ENCODE measurements at places on chromosomes 16 and 17. TPM values are rescaled to one million over a fixed set of nuclear protein-coding genes. Genes with fewer than 3 reads are reported as not detected.

DNA sequence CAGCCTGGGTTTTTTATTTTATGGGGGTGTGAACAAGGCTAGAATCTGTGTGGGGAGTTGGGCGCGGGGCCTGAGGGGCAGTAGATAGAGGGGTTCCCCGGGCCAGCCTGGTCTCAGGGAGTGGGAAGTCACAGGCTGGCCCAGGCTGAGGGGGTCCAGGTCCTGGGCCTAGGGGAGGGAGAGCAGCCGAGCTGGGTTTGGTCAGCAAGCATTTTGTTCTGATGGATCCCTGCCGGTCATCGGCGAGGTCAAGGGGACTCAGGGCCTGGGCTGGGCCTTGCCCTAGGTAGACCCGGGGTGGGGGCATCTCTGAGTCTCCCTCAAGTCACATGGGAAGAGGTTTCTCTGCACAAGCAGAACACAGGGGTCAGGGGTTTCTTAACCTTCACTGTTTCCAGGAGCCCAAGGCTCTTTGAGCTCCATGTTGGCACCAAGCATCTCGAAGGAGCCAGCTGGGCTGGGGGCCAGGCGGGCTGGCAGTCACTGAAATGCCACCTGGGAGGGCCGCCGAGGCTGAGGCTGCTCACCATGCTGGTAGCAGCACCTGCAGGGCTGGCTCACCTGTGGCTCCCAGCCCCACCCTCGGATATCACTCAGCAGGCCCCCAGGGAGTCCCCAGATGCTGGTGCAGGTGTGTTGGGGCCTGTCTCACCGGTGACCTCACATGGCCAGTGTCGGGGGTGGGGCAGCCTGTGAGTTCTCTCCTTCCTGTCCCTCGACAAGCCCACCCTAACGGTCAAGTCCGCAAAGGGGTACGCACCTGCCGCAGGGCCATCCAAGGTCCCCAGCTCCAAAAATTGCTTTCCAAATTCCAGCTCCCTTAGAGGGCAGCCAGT, 41.0 kb downstream of the SLC7A5 start:
- H3K27ac ChIP-seq, result no peak overlapping the region
- DNase-seq, result no peak
- H3K4me3 ChIP-seq, result no peak overlapping the region
- no peaks in the 10 kb centered on the region for H3K4me1 ChIP-seq
- H3K36me3 ChIP-seq, result peaks cover 6% of the 10 kb centered on the region

GRCh38 chr17:79775632-79776031, 2.3 kb upstream of the CBX2 start:
- H3K36me3 ChIP-seq, result no peaks in the 10 kb centered on the region
- H3K27ac ChIP-seq, result no peak overlapping the region
- DNase-seq, result no peak
- H3K27me3 ChIP-seq, result peaks cover 72% of the 10 kb centered on the region

DNA sequence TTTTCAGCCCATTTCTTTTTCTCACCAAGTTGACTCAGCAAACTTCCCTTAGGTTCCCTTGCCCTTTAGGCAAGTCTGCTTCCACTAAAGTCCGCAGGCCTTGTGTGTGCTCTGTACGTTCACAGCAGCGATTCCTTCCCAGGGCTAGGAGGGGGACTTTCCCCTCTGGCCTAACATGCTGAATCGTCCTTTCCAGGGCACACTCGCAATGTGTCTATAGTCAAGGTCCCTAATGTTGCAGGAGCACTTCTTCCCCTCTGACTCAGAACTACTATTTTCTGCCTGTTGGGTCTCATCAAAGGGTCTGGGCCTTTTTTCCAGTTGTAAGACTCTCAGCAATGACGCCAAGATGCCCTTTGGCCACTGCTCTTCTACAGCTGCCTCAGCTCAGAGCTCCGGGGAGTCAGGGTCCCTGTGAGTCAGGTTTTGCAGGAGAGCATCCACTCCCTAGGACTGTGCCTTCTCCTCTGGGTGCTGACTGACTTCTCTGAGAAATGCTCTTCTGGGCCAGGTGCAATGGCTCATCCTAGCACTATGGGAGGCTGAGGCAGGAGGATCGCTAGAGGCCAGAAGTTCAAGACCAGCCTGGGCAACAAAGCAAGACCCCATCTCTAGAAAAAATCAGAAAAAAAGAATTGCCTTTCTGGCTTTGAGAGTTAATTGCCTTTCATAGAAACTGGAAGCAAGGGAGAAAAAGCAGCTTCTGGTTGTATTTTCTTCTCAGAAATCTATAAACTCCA, 64.4 kb upstream of the TBX2 start:
- H3K27ac ChIP-seq, result no peak overlapping the region
- H3K4me3 ChIP-seq, result no peak overlapping the region
- H3K4me1 ChIP-seq, result no peaks in the 10 kb centered on the region

DNA sequence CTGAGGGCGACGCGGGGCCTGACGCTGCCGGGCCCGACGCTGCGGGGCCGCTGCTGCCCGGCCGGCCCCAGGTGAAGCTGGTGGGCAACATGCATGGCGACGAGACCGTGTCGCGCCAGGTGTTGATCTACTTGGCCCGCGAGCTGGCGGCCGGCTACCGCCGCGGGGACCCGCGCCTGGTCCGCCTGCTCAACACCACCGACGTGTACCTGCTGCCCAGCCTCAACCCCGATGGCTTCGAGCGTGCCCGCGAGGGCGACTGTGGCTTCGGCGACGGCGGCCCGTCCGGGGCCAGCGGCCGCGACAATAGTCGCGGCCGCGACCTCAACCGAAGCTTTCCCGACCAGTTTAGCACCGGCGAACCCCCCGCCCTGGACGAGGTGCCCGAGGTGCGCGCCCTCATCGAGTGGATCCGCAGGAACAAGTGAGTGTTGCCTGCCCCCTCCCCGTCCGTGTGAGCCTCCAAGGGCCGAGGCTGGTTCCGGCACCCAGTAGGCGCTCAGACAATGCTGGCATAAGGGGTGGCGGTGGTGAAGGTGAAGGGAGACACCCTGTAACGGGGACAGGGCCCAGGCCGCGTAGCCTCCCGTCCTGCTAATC, 676 bp downstream of the CPD start:
- DNase-seq, result peak; percentile 12
- no peak overlapping the region for H3K27ac ChIP-seq
- peaks cover 34% of the 10 kb centered on the region for H3K4me1 ChIP-seq
- no peaks in the 10 kb centered on the region for H3K36me3 ChIP-seq

GRCh38 chr17:63102034-63102433, 136.0 kb downstream of the TANC2 start:
- H3K4me3 ChIP-seq, result no peak overlapping the region
- H3K36me3 ChIP-seq, result no peaks in the 10 kb centered on the region
- no peaks in the 10 kb centered on the region for H3K4me1 ChIP-seq

ZFP3 gene
- 8.8 TPM for total RNA-seq

All from T-cell (primary cell).